ENCODE measurements at places on chromosomes 6 and 20.
A peak's percentile ranks its signal among the peaks of the same experiment; 100 is the strongest.

- no peak for DNase-seq
- no peak overlapping the region for H3K4me3 ChIP-seq
- H3K27ac ChIP-seq, result peak overlapping the region; percentile 70
- peaks cover 52% of the 10 kb centered on the region for H3K36me3 ChIP-seq
Observed at GRCh38 chr6:144820270-144820669, 535.1 kb downstream of the UTRN start.

GRCh38 chr20:45010399-45010828, 44.1 kb downstream of the STK4 start:
- H3K27ac ChIP-seq, result peak overlapping the region; percentile 72
- no peak for DNase-seq
- no peak overlapping the region for H3K4me3 ChIP-seq
- H3K27me3 ChIP-seq, result no peaks in the 10 kb centered on the region
- H3K36me3 ChIP-seq, result peaks cover 84% of the 10 kb centered on the region

- H3K4me3 ChIP-seq, result no peak overlapping the region
- peak overlapping the region; percentile 35 for H3K27ac ChIP-seq
- no peaks in the 10 kb centered on the region for H3K27me3 ChIP-seq
- H3K4me1 ChIP-seq, result peaks cover 9% of the 10 kb centered on the region
Observed at GRCh38 chr20:63748070-63748933, 8.7 kb downstream of the SLC2A4RG start.

GRCh38 chr6:138227316-138227781, 9.1 kb upstream of the PBOV1 start:
- no peaks in the 10 kb centered on the region for H3K4me1 ChIP-seq
- H3K36me3 ChIP-seq, result no peaks in the 10 kb centered on the region
- DNase-seq, result no peak
- no peak overlapping the region for H3K4me3 ChIP-seq
- no peak overlapping the region for H3K27ac ChIP-seq
- peaks cover 49% of the 10 kb centered on the region for H3K27me3 ChIP-seq

DNA sequence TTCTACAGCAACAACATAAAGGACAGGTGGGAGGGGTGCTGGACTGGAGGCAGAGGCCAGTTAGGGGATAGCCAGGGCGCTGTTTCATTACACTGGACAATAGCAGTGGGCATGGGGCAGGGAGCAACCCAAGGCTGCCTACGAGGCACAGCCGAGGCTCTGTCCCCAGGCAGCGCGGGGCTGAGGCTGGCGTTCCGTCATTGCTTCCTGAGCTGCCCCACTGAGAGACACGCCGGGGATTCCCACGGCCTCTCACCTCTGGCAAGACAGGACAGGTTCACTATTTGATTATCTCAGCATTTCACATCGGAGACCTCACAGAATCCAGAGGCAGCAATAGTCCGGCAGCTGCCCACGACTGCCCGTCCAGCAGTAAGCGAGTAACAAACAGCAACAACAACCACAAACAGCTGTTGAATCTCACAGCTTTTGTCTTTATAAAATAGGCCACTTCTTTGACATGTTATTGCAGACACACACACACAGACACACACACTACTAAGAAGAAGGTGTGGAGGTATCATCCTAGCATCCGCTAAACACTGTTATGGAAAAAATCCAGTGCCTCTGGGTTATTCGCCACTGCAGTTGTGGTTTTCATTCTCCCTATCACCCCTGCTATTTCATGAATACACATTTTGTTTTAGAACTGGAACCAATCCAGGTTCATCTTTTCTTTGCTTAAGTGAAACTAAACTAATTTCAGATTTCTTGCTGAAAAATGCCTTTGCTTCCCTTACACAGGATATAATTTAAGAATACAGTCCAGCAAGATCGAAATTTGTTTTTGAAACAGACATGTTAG, 19.5 kb downstream of the KIF25 start:
- H3K27ac ChIP-seq, result no peak overlapping the region
- no peaks in the 10 kb centered on the region for H3K4me1 ChIP-seq
- DNase-seq, result no peak
- peaks cover 3% of the 10 kb centered on the region for H3K36me3 ChIP-seq
- H3K4me3 ChIP-seq, result no peak overlapping the region

GRCh38 chr6:163185744-163186143, 228.8 kb upstream of the QKI start:
- no peaks in the 10 kb centered on the region for H3K36me3 ChIP-seq
- H3K27ac ChIP-seq, result no peak overlapping the region
- H3K27me3 ChIP-seq, result peaks cover 14% of the 10 kb centered on the region
- H3K4me1 ChIP-seq, result no peaks in the 10 kb centered on the region

GRCh38 chr6:82458147-82458546, 94.5 kb downstream of the TPBG start:
- H3K27me3 ChIP-seq, result peaks cover 27% of the 10 kb centered on the region
- DNase-seq, result no peak
- no peak overlapping the region for H3K4me3 ChIP-seq

- peaks cover 9% of the 10 kb centered on the region for H3K4me1 ChIP-seq
- no peak for DNase-seq
- no peaks in the 10 kb centered on the region for H3K27me3 ChIP-seq
- H3K27ac ChIP-seq, result no peak overlapping the region
Observed at GRCh38 chr6:29624520-29624961, 8.4 kb downstream of the GABBR1 start.

DNA sequence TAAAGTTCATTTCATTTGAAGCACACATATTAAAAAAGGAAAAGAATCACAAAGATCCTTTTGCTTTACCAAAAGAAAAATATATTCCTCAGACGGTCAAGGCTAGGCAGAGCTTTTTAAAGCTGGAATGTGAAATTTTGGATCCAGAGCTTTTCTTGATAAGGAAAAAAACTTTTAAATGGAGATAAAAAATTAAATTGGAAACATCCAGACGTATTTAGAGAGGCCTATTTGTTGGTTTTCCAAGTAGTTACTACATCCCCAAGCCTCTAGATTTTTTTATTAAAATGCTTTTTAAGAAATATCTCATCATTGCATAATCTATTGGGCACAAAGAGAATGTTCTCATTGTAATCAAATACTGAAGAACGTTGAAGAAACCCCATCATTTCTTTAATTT, 385.7 kb upstream of the CITED2 start:
- H3K4me3 ChIP-seq, result no peak overlapping the region
- H3K4me1 ChIP-seq, result peaks cover 13% of the 10 kb centered on the region
- H3K36me3 ChIP-seq, result no peaks in the 10 kb centered on the region

DNA sequence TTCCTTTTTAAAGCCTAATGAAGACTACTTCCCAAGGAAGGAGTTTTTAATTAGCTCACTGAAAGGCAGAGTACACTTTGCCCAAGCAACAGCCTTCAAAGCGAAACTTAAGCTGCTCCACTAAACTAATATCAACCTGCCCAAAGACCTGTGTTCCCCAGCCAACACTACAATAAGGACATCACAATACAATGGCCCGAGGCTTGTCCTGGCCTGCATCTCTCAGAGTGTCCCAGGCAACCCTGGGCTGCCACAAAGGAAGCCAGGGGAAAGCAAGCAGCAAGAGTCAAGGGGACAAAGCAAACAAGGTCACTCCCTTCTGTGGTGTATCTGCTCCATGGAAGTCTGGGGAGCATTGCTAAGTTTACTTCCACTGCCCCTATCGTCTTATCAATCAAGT, 52.3 kb downstream of the PIGU start:
- DNase-seq, result no peak
- no peak overlapping the region for H3K4me3 ChIP-seq
- peaks cover 17% of the 10 kb centered on the region for H3K4me1 ChIP-seq
- no peak overlapping the region for H3K27ac ChIP-seq

DNA sequence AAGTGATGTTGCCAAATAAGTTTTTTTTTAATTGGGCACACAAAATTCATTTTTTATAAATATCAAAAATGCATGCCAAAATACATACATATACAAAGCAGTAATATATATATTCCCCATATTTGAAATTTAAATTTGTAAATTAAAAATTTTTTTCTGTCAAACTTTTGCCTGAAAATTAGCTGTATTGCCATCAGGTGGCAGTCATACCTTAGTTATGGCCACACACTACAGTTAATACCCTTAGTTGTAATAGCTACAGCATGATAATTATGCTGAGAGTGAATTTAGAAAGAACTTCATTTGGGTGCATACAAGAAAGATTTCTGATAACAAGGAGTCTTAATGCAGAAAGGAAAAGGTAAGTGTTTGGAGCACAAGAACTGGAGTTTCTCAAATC, 46.2 kb upstream of the SDHAF4 start:
- H3K27ac ChIP-seq, result no peak overlapping the region
- no peak overlapping the region for H3K4me3 ChIP-seq
- no peaks in the 10 kb centered on the region for H3K27me3 ChIP-seq
- no peak for DNase-seq
- no peaks in the 10 kb centered on the region for H3K4me1 ChIP-seq
- H3K36me3 ChIP-seq, result no peaks in the 10 kb centered on the region

GRCh38 chr20:36808317-36809257, 35.0 kb upstream of the DSN1 start:
- H3K4me1 ChIP-seq, result no peaks in the 10 kb centered on the region
- peaks cover 4% of the 10 kb centered on the region for H3K36me3 ChIP-seq
- DNase-seq, result peak; percentile 70
- no peak overlapping the region for H3K4me3 ChIP-seq
- H3K27ac ChIP-seq, result no peak overlapping the region

DNA sequence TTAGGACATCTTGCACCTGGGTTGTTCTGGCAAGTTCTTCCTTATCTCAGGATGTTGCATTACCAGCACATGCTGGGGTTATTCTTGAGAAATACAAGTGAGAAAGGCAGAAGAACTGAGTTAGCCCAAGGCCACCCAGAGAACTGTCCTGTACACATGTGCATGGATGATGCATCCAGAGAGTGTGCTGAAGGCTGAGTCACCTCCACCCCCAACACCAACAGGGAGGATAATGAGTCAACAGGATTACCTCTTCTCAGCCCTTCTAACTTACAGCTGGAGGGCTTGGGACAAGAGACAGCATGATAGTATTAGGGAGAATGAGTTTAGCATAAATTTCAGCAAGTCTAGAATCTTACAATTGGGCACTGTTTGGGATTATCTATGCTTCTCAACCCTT, 8.5 kb downstream of the SCGN start:
- H3K4me3 ChIP-seq, result no peak overlapping the region
- peaks cover 42% of the 10 kb centered on the region for H3K27me3 ChIP-seq
- H3K4me1 ChIP-seq, result no peaks in the 10 kb centered on the region
- DNase-seq, result no peak
- H3K36me3 ChIP-seq, result no peaks in the 10 kb centered on the region
- no peak overlapping the region for H3K27ac ChIP-seq

DNA sequence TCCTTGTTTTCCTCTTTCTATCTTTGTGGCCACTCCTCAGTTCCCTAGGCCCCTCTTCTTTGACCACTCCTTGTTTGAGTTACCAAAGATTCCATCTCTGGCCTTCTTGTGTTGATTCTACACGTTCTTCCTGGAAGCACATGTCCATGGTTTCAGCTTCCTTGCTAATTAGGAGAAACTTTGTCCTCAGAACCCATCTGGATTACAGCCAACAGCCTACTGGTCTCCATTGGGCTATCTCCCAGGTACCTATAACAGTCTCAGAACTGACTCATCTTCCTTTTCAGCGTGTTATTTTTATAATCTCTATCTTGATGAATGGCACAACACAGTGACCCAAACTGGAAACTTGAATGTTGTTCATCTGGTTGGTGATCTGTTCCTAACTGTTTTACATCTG, 17.5 kb downstream of the PTPRA start:
- peak overlapping the region; percentile 8 for H3K27ac ChIP-seq
- H3K27me3 ChIP-seq, result no peaks in the 10 kb centered on the region
- H3K4me1 ChIP-seq, result peaks cover 58% of the 10 kb centered on the region
- DNase-seq, result no peak
- peaks cover 5% of the 10 kb centered on the region for H3K36me3 ChIP-seq
- no peak overlapping the region for H3K4me3 ChIP-seq

DNA sequence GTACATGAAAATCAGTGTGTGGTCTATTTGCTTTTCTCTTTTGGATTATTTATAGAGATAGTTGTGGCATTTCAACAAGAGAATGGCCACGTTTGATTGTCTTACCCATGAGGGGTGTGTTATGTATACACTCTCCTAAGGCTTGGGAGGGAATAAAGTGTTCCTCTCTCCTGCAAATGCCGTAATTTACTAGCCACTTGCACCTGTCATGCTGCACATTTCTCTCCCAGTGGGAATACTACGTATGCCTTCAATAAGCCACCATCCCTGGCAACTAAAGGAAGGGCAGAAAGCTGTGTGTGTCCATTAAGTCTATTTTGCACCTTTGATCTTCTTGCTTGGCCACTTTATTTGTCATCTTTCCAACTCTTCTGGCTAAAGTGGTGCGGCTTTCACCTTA, 541.2 kb downstream of the QKI start:
- H3K27ac ChIP-seq, result no peak overlapping the region
- H3K4me3 ChIP-seq, result no peak overlapping the region
- DNase-seq, result no peak
- peaks cover 3% of the 10 kb centered on the region for H3K4me1 ChIP-seq
- H3K36me3 ChIP-seq, result no peaks in the 10 kb centered on the region

DNA sequence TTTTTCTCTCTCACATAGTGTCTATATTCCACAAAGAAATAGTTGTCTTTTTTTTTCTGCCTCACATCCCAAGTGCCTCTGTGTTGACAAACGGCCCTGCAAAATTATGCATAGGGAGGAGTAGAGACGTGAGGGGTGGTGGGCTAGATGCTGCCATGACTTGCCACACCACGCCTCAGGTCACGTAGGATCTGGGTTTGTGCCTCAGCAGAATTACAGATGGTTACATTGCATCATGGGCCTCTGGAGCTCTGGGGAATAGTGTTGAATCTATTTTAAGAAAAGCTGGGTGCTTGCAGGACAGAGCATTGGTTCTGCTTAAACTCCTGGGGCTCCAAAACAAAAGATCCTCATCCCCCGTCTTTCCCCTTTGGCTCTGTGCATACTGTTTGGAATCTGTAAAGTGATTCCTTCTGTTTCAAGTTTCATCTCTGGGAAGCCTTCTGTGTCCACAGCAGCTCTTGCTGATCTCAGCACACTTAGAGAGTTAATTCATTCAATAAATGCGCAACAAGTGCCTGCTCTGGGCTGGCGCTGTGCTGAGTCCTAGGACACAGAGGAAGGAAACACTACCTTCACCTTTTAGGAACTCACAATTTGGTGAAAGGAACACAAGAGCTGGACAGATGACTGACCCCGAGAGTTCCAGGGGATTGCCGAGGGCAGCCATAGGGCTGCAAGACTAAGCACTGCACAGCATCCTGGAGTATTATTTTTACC, 2.4 kb downstream of the FANCE start:
- no peak for DNase-seq
- H3K27ac ChIP-seq, result no peak overlapping the region
- no peaks in the 10 kb centered on the region for H3K27me3 ChIP-seq
- no peak overlapping the region for H3K4me3 ChIP-seq
- H3K4me1 ChIP-seq, result peaks cover 26% of the 10 kb centered on the region

- H3K4me3 ChIP-seq, result no peak overlapping the region
- H3K27ac ChIP-seq, result no peak overlapping the region
- no peak for DNase-seq
Observed at GRCh38 chr20:14142171-14142570, 146.9 kb downstream of the MACROD2 start.

DNA sequence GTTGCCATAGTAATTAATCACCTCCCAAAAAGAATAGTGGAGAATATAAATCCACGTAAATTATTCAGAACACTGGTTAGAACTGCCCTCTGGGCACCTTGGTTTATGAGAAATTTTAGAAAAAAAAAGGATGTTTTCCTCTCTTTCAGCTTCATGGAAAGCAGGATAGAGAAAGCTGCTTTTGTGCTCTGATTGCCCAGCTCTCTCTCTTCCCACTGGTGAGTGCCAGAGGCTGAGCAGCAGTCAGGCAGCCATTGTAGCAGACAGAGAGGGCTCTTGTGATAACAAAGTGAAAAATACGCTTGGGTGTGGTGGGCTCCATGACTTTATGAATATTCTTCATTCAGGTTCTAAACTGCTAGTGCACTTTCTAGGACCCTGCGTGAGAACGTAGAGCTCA, 26.4 kb downstream of the SLC35F1 start:
- H3K36me3 ChIP-seq, result no peaks in the 10 kb centered on the region
- H3K27ac ChIP-seq, result no peak overlapping the region
- no peak for DNase-seq
- H3K4me1 ChIP-seq, result no peaks in the 10 kb centered on the region

Data from effector memory CD8-positive, alpha-beta T cell (primary cell).